ENCODE measurements at places on chromosomes 2 and 18.

GRCh38 chr2:237558961-237559641, 7.3 kb upstream of the PRLH start:
- no peak for DNase-seq

DNA sequence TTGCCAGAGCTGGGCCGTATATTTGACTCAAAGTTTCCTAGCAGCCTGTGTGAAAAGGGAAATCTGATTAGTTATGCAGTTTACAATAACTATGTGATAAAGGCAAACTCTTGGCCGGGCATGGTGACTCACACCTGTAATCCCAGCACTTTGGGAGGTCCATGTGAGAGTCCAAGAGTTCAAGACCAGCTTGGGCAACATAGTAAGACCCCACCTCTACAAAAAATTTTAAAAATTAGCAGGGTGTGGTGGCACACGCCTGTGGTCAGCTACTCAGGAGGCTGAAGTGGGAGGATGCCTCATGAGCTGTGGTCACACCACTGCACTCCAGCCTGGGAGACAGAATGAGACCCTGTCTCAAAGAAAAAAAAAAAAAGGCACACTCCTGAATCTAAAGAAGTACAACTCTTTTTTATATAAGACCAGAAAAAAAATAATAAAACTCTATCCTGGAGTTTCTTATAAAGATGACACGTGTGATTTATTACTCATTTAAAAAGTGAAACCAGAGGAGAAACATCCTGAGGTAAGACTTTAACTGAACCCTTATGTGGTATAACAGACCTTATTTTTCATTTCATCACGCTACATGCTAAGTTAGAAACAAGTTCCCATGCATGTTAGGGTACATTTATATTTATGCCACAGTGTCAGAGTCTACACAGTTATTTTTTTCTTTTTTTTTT, 32.6 kb upstream of the KCMF1 start:
- no peak for DNase-seq

GRCh38 chr2:150138587-150138986, 348.9 kb downstream of the RND3 start:
- no peak for DNase-seq

- DNase-seq = peak; percentile 26
Observed at GRCh38 chr2:237057893-237058300, 27.8 kb upstream of the COPS8 start.

DNA sequence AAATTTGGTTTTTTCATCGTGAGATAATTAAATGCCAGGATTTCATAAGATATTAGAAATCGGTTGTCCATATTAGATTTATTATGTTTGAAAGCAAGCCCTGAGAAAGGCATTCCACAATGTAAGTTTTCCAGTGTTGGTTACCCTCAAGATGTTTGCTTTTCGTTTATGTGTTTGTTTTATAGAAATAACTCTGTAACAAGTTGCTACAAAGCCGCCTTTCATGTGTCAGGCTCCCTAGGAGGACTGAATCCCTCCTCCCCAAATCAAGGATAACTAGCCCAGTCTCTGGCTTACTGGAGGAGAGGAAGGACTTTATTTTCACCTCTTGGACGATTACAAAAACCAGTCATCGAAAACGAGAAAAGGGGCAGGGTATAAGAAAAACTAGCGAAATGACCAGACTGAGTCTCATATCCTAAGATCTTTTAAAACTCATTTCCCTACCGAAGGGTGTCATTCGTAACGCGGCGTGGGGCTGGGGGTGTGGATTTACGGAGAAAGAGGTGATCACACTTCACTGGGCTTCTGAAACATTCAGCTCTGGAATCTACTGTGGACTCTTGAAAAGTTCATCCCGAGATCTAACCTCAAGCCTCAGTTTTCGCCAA, 1.0 kb upstream of the PEX13 start:
- peak; percentile 11 for DNase-seq

DNA sequence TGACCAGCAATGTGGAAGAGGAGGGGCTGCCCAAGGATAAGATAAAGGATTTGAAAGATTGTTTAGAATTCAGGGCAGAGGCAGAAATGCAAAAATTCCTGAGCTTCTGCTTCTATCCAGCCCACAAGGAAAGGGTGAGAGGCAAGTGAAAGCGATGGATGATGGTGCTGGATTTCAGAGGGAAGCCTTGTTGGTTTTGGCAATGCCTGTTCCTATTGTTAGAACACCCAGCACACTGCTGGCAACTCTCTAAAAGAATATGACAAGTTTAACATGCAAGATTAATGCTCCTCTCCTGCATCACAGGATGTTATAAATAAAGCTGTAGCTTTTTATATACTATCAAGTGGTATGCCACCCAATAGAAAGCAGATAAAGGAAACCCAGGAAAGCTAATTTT, 92.6 kb downstream of the ZNF385B start:
- no peak for DNase-seq

GRCh38 chr18:42784632-42785031, 330.9 kb downstream of the RIT2 start:
- no peak for DNase-seq

DNA sequence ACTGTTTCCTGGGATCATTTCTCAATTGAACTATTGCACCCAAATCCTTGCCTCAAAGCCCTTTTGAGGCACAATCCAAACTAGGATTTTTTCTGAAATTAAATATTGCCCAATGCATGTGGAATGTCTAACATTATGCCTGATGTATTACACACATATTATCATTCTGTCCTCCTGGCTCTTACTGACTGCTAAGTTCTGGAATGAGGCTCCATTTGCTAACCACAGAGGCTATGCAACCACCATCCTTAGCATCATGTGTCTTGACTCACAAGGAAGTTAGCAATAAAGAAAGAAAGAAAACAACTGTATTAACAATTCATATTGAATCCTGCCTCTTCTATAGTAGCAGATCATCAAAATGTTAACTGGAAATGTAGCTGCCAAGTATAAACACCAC, 1142.7 kb downstream of the CNTNAP5 start:
- DNase-seq = no peak

DNA sequence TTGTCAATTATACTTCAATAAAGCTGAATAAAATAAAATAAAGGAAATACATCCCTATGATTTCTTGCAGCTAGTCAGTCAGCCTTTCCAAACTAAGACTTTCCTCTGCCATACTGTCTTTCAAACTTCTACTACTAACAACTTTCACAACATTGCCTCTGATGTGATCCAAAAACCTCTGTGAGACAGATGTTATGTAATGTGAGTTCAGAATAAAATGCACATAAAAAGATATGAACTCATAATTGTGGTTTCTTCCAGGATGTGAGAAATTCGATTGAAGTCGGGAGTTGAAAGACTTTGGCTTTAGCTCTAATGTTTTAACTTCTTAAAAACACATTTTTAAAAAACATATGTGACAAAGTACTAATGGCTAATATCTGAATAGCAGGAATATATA, 98.7 kb downstream of the PIGN start:
- DNase-seq = no peak

All from GM12892 (cell line).